ENCODE measurements at places on chromosomes 16 and 17. TPM values are rescaled to one million over a fixed set of nuclear protein-coding genes. Genes with fewer than 3 reads are reported as not detected.

GRCh38 chr16:77807021-77807420, 18.7 kb downstream of the VAT1L start:
- H3K4me3 ChIP-seq: no peak overlapping the region
- no peak for DNase-seq
- H3K27ac ChIP-seq: no peak overlapping the region
- no peaks in the 10 kb centered on the region for H3K4me1 ChIP-seq
- H3K27me3 ChIP-seq: no peaks in the 10 kb centered on the region

GRCh38 chr17:77566566-77567138, 391.9 kb upstream of the TNRC6C start:
- H3K27me3 ChIP-seq: no peaks in the 10 kb centered on the region
- H3K4me1 ChIP-seq: no peaks in the 10 kb centered on the region
- H3K27ac ChIP-seq: no peak overlapping the region
- no peak for DNase-seq

DNA sequence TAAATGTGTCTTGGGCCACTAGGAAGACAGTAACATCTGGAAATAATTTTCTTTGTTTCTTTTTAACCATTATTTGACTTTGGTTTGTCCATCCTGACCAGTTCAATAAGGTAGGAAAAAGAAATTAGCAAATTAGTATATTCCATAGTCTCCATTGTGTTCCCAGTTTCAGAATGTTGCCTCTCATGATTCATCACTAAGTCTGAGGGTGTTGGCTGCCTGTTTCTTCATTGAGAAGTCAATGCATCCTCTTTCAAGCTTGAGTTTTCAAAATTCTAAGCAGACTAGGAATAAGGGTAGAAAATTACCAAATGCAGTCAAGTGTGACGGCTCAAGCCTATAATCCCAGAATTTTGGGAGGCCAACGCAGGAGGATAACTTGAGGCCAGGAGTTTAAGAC, 41.9 kb downstream of the ZFHX3 start:
- no peak for DNase-seq
- no peak overlapping the region for H3K4me3 ChIP-seq
- H3K27me3 ChIP-seq: no peaks in the 10 kb centered on the region
- no peaks in the 10 kb centered on the region for H3K36me3 ChIP-seq
- H3K27ac ChIP-seq: no peak overlapping the region

DNA sequence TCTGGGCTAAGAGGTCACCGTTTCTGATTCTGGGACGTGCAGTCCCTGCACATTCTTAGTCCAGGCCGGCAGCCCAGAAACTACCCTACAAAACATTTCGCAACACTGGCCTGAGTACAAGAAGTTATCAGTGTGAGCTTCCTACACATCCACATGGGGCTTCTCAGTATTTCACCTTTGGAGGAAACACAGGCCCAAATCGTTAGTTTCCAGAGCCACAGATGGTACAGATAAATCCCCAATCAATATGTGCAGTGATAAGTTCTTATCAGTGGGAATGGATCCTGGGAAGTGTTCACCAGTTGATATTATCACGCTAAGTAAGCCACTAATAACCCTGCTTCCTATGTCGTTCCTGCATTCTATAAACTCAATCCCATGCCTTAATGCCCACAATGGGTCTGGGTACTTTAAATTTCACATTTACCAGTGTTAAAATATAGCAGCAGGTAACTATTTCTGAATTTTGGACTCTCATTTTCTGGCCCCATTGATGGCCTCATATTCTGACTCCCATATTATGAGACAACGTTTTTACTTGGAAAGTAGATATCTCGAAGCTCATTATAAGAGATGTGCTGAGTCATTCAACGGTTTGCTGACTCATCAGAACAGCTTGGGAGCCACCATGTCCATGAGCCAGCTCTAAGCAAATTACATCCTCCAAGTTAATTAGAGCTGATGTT, 370.2 kb upstream of the MAF start:
- H3K27me3 ChIP-seq: no peaks in the 10 kb centered on the region
- H3K36me3 ChIP-seq: no peaks in the 10 kb centered on the region
- no peaks in the 10 kb centered on the region for H3K4me1 ChIP-seq
- H3K27ac ChIP-seq: no peak overlapping the region
- no peak for DNase-seq

- no peak overlapping the region for H3K4me3 ChIP-seq
- H3K36me3 ChIP-seq: peaks cover 63% of the 10 kb centered on the region
- no peak for DNase-seq
- H3K27ac ChIP-seq: no peak overlapping the region
- H3K4me1 ChIP-seq: no peaks in the 10 kb centered on the region
- no peaks in the 10 kb centered on the region for H3K27me3 ChIP-seq
Measured at GRCh38 chr17:44872131-44872768, 24.6 kb downstream of the HIGD1B start.

GRCh38 chr16:20107083-20107482, 33.4 kb upstream of the GPR139 start:
- H3K27me3 ChIP-seq: no peaks in the 10 kb centered on the region
- H3K4me3 ChIP-seq: no peak overlapping the region
- H3K4me1 ChIP-seq: no peaks in the 10 kb centered on the region

GRCh38 chr16:67399218-67399733, 6.0 kb upstream of the TPPP3 start:
- peak; percentile 47 for DNase-seq
- peaks cover 33% of the 10 kb centered on the region for H3K4me1 ChIP-seq
- H3K27me3 ChIP-seq: no peaks in the 10 kb centered on the region
- no peaks in the 10 kb centered on the region for H3K36me3 ChIP-seq

- no peaks in the 10 kb centered on the region for H3K27me3 ChIP-seq
- H3K36me3 ChIP-seq: peaks cover 11% of the 10 kb centered on the region
- no peak for DNase-seq
- peaks cover 6% of the 10 kb centered on the region for H3K4me1 ChIP-seq
Measured at GRCh38 chr16:27258241-27258734, 10.3 kb downstream of the NSMCE1 start.

- H3K4me1 ChIP-seq: no peaks in the 10 kb centered on the region
- no peaks in the 10 kb centered on the region for H3K36me3 ChIP-seq
- no peak for DNase-seq
- no peak overlapping the region for H3K4me3 ChIP-seq
- no peaks in the 10 kb centered on the region for H3K27me3 ChIP-seq
- H3K27ac ChIP-seq: no peak overlapping the region
Measured at GRCh38 chr17:9286434-9286833, 265.1 kb downstream of the NTN1 start.

The PRSS27 gene
- total RNA-seq: 0.61 TPM

The CTRB1 gene
- total RNA-seq: 14,339 TPM

All from pancreas (tissue), 10 donors.